ENCODE measurements at places on chromosomes 7 and 10.

- no peak for DNase-seq
Observed at GRCh38 chr10:24494777-24495176, 228.9 kb downstream of the ARHGAP21 start.

- DNase-seq, result no peak
Observed at GRCh38 chr10:126519185-126519584, 130.9 kb upstream of the ADAM12 start.

DNA sequence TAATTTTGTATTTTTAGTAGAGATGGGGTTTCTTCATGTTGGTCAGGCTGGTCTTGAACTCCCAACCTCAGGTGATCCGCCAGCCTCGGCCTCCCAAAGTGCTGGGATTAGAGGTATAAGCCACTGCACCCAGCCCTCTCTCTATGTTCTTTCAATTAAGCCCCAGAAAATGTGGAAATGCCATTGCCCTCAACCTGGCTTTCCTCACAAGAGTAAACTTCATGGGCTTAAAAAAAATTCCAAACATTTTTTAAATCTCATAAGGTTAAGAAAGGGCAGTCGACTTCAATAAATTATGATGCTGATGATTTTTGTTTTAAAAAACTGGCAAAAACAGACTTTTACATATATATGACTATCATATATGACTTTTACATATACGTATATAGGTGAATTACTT lies 107.6 kb downstream of the TES start:
- no peak for DNase-seq

GRCh38 chr10:52172581-52172980 lies 141.5 kb upstream of the DKK1 start:
- no peak for DNase-seq

- DNase-seq, result no peak
Observed at GRCh38 chr10:90738885-90739284, 119.0 kb downstream of the HTR7 start.

DNA sequence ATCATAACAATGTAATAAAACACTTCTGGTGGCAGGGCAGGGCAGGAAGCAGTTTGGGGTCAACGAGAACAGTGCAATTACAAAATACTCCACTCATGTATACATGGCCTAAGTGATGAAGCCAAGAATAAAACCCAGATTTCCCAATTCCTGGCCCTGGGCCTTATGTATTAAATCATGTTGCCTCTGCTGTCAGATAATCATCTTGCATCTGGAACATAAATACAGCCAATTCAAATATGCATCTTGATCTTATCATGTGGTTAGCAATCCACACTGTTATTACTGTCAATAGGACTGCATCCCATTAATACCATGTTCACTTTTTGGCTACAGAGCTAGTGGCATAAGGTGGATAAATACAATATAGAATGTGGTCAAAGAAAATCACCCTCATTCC lies 186.5 kb upstream of the SLC25A13 start:
- DNase-seq, result no peak

- no peak for DNase-seq
Observed at GRCh38 chr10:29860166-29860565, 199.2 kb downstream of the JCAD start.

GRCh38 chr10:101611096-101611905 lies 23.2 kb downstream of the DPCD start:
- DNase-seq, result no peak

DNA sequence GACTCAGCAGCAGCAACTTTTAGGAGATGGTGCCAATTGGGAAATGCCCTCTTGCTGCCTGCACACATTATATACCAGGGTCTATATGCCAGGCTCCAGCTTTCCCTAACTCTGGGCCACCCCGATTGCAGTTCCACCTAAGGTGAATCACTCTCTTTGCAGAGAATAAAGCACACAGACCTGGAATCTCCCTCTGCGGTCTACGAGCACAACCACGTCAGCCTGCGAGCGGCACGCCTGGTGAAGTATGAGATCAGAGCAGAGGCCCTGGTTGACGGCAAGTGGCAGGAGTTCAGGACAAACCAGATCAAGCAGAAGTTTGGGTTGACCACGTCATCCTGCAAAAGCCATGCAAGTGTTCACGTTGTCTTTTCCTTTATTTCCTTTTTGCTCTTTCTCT lies 38.2 kb upstream of the PLEKHA1 start:
- no peak for DNase-seq

- DNase-seq, result no peak
Observed at GRCh38 chr7:157318015-157318706, 18.6 kb upstream of the DNAJB6 start.

DNA sequence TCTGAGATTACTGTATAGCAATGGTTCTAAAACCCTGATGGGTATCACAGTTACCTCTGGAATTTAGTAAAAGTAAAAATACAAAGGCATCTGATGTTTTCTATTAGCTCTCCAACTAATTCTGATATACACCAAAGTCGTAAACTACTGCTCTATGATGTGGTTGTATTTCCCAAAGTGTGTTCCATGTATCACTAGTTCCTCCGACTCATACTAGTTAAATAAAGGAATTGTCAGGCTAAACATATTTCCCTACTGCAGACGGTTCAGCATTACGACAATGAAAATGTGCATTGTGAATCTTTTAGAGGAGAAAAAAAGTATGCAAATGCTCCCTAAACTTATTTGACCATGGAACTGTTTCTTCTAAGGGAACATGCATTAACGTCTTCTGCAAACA lies 38.9 kb downstream of the ZNF365 start:
- DNase-seq, result no peak

GRCh38 chr10:12549297-12549696 lies 199.9 kb downstream of the CAMK1D start:
- DNase-seq, result no peak

Measured in CD4-positive, alpha-beta T cell treated with Interleukin-17A for 1 hour (primary cell).